IPS DF 6.9 (cell line): ENCODE measurements at places on chromosomes 11 and 22.

DNA sequence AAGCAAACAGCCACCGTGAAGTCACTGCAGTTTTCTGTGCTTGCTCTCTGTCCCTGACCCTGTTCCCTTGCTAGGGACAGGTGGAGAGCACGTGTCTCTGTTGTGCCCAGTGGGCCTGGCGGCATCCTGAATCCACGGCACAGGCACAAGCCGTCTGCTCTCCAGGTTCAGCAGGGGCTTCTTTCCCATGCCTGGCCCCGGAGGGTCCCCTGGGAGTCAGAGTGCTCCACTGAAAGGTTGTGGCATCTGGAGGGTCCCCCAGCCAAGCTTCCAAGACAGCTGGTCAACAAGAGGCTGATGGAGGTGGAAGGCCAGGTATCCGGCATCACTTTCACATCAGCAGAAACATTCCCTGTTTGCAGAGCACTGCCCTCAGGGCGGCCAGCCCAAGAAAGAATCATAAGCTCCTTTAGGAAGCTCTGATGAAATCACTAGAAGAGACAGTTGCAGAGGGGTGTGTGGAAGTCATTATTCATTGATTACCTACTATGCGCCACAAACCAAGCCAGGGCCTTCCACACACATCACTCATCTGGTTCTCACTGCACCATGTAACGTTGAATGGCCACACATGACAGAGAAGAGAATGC lies 346.4 kb upstream of the B3GAT1 start:
- DNase-seq: no peak

- DNase-seq: no peak
These were observed 862 bp upstream of the CENATAC start for GRCh38 chr11:118996926-118997626.

DNA sequence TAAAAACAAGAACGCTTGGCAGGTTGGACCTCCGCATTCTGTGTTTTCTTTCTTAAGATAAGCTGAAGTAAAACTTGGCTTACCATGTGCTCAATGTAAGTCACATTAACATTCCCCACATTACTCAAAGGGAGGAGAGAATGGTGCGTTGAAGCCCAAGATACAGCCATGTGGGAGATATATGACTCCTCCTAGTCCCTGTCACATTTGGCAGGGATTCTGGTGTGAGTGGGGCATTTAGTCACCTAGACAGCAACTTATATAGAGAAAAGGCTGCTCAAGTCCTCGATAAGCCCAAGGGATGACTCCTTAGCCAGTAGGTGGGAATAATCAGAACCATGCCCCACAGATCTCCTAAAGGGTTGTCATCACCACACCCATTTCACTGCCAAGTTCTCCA lies 4.6 kb downstream of the PRSS23 start:
- no peak for DNase-seq

DNA sequence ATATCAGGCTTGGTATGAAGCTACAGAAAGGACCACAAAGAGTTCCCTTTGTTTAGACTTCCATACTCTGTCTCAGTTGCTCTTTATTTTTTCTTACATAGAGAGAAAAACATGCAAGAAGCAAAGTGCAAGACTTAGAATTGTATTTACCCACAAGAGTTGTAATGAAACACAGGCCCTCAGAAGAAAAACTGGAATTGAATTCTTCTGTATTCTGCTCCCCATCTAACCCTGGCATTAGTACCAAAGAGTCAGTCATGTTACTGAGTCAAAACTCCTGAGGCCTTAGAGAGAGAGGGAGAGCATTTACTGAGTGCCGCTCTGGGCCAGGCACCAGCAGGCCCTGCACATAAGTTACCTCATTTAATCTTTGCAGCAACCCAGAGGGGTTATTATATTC lies 43.9 kb upstream of the DLAT start:
- DNase-seq: no peak

- no peak for DNase-seq
These were observed 8.2 kb downstream of the CD5 start for GRCh38 chr11:61110255-61111049.

DNA sequence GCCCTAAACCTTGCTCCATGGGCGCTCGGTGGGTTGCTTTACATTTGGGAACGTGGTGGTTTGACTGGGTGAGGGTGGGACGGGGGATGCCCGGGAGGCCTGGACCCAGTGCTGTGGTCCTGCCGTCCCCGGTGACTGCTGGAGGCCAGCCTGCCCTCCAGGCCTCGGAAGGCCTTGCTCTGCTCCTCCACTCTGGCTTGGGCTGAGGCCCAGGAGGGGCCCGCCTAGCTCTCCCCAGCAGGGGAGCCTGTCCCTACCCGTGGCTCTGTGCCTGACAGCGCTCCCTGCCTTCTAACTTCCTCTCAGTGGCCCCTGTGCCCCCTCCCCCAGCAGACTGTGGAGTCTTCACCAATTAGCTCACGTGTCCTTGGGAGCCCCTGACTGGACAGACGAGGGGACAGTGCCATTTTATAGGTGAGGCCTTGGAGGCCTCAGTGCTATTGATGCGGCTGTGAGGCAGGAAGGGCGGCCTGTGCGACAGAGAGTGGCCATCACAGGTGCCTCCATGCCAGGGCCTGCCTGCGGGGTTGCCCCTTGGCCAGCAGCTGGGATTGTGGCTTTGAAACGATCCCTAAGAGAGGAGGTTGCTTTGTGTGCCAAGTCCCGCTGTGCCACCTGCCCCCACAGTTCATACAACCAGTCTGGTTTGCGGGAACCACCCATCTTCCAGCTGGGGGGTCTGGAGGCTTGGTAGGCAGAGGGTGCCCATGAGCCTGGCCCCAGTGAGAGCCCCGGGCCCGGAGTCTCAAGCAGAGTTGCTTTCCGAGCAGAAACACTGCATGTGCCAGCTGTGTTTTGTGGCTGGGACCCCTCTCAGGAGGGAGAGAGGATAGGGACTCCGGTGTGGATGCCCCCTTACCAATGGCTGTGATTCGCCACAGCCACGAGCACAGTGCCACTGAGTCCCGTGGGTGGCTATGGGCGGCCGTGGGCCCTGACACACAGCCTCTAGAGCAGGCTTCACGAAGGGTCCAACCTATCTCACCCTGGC lies 17.7 kb downstream of the TPCN2 start:
- no peak for DNase-seq

- no peak for DNase-seq
These were observed 36.5 kb downstream of the GRIK4 start for GRCh38 chr11:120547811-120548681.

DNA sequence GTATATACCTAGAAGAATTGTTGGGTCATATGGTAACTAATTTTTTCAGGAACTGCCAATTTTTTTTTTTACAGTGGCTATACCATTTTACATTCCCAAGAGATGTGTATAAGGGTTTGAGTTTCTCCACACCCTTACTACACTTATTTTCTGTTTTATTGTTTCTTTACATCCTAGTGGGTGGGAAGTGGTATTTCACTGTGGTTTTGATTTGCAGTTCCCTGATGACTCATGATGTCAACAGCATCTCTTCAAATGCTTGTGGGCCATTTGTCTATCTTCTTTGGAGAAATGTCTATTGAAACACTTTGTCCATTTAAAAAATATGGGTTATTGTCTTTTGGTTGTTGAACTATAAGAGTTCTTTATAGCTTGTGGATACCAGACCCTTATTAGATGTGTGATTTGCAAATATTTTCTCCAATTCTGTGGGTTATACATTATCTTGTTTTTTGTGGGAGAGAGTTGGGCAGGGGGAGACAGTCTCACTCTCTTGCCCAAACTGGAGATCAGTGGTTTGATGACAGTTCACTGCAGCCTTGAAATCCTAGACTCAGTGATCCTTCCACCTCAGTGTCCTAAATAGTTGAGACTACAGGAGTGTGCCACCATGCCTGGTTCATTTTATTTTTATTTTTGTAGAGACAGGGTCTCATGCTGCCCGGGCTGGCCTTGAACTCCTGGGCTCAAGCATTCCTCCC lies 30.3 kb upstream of the PISD start:
- DNase-seq: no peak

- DNase-seq: no peak
These were observed 11.5 kb downstream of the C1QTNF6 start for GRCh38 chr22:37176464-37177061.

DNA sequence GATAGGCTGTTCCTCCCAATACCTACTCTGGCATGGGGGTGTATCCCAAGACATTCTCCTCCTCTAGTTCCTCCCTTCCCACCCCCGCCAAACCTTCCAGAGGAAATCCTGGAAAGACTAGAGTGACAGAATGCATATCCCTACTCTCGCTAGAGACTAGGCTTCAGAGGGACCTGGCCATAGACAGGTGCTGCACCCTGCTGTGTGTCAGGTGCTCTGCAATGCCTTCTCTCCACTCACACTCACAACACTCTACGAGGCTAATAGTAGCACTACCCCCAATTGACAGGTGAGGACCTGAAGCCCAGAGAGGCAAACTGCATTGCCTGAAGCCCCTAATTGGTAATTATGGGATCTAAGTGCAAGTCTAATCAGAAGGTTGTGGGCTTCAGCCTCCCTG lies 46.2 kb upstream of the LMO1 start:
- no peak for DNase-seq

- DNase-seq: no peak
These were observed 5.8 kb downstream of the THRSP start for GRCh38 chr11:78069465-78069864.

DNA sequence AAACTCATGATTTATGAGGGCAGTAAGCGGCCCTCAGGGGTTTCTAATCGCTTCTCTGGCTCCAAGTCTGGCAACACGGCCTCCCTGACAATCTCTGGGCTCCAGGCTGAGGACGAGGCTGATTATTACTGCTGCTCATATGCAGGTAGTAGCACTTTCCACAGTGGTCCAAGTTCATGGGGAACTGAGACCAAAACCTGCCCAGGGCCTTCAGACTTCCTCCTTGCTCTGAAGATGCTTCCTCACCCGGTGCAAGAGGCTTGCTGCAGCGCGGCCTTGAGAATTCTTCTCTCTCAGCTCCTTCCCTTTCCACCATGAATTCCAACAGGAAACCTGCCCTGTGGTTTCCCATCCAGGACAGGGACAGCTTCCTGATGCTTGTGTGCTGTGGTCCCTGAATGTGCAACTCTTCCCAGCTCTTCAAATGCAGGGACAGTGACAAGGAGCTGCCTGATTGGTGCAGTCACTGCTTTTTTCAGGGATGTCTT lies 53.9 kb downstream of the GGTLC2 start:
- no peak for DNase-seq

DNA sequence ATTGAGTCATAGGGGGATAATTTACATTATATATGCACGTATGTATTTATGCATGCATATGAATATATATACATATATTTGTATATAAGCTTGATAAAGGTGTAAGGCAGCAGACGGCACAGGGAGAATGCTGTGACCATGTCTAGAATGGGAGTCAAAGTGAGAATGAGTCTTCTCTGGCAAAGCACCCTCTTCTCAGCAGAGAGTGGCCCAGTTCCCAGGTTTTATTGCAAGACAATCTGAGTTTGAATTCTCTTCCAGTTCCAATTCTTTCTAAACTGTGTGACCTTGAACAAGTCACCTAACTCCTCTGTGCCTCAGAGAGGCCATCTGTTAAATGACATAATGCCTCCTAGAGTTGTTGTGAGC lies 13.8 kb downstream of the EHF start:
- no peak for DNase-seq

GRCh38 chr11:97158243-97158642 lies 768.4 kb downstream of the JRKL start:
- no peak for DNase-seq

- no peak for DNase-seq
These were observed 6.7 kb downstream of the HPX start for GRCh38 chr11:6433998-6434660.

DNA sequence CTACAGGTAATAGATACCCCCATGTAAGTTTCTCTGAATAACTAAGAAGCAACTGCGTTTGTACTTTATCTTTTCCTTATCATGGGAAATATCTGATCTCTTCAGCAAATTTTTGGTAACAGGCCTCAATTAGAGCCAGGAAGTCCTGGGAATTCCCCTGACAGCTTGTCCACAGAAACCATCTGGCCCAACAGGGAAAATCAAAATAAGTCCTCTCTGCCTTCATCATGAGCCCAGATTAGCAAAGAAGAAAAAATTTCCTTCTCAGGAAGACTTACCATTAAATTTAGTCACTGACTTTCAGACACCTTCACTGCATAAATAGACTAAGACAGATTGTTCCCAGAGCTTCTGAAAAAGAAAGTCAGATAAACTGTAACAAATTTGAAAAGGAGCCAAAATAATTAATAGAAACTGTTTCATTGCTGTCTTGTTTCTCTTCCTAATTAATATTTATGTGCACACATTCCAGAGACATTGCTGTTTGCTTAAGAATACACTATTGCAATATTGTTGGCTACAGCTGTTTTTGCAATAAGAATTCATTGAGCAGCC lies 278.1 kb upstream of the FAT3 start:
- no peak for DNase-seq

GRCh38 chr11:30424844-30425243 lies 101.9 kb downstream of the ARL14EP start:
- DNase-seq: no peak

- DNase-seq: no peak
These were observed 269.3 kb upstream of the MPPED2 start for GRCh38 chr11:30855383-30856006.

DNA sequence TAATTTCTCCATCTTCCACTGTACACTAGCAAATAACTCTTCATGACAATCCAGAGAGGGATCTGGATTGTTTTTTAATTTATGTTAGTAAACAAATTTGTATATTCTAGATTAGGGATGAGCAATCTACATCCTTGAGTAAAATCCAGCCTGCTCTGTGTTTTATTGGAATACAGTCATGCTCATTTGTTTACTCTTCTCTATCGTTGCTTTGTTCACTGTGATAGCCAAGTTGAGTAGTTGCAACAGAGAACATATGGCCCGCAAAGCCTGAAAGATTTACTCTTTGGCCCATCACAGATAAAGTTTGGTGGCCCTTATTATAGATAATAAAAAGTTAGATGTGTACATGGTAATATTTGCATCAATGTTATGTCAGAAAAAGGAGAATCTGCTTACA lies 6.2 kb upstream of the BLID start:
- no peak for DNase-seq
